ENCODE measurements at places on chromosomes 11 and 22.

GRCh38 chr11:47480762-47481161 is 31.8 kb upstream of the RAPSN start:
- DNase-seq = no peak

GRCh38 chr11:6096417-6096816 is 11.1 kb upstream of the OR56B4 start:
- peak; percentile 83 for DNase-seq

DNA sequence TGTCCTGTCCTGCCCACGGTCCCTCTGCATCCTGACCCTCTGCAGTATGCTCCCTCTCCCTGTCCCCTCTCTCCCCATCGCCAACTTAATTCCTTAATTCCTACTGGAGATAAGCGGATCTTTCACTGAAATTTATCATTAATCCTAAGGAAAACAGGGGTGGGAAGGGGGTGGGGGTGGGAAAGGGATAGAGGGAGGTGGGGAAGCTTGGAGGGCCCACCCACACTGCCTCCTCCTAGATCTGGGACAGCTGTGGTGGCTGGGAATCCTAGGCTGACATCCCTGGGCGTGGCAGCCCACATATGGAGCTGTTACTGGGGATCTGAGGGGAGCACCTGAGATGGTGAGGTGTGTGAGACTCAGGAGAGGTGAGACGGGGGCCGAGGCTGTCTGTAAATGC is 14.4 kb downstream of the NECTIN1 start:
- DNase-seq = no peak

- DNase-seq = no peak
Observed at GRCh38 chr11:121393855-121394254, 58.3 kb upstream of the SORL1 start.

- peak; percentile 20 for DNase-seq
Observed at GRCh38 chr11:19430754-19431398, 190.1 kb upstream of the E2F8 start.

DNA sequence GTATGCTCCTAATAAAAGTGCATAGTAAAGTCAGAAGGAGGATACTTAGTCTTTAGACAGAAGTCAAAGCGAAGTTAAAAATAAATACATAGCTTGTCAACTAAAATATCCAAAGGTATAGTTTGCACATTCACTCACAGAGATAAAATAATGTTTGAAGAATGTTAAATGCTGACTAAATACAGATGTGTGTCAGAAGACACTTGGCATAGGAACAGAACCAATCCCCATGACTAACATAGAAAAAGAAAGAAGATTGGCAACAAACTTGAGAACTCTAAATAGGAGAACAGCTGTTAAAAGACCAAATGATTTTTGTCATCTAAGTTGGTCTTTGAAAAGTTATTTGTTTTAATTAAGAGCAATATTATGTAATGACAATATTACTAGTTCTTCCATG is 1172.1 kb upstream of the RAG2 start:
- no peak for DNase-seq

DNA sequence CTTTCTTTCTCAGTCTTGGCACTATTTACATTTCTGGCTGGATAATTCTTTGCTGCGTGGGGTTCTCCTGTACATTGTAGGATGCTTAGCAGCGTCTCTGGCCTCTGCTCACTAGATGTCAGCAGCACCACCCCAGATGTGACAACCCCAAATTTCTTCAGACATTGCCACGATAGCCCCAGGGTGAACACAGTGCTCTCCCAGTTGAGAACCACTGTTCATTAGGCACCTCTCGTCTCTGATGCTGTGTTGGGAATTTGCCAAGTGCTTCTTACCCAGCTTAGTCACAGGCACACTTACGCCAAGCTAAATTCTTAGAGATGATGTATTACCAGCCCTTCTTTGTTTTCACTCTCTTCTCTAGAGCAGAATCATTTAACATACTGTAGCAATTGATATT is 9.4 kb downstream of the TRIM6 start:
- peak; percentile 18 for DNase-seq

GRCh38 chr11:123056835-123057491 is 5.0 kb downstream of the HSPA8 start:
- DNase-seq = no peak

GRCh38 chr11:636511-637332 is at the start of gene DRD4:
TSS of gene DRD4 (plus strand) at chr11:637269. CDS start at chr11:637305, 36 bp downstream.
- no peak for DNase-seq

GRCh38 chr11:2772544-2773031 is 72.8 kb upstream of the KCNQ1OT1 start:
- no peak for DNase-seq

DNA sequence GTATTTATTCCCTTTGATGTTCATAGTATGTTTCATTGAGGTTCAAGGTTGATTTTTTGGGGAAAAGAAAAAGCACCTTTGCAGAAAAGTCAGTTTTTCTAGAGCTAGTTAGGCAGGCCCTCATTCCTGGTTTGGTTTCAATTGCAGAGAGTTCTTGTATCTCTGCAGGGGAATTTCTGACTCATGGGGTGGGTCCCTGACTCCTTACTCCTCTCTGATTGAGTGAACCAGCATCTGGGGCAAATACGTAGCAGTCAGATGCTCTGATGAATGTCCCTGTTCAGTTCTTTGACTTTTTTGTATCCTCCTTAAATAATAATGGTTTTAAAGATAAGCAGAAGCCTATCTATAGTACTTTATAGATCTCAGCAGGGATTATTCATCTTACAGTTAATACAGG is 7.7 kb upstream of the NCR3LG1 start:
- no peak for DNase-seq

DNA sequence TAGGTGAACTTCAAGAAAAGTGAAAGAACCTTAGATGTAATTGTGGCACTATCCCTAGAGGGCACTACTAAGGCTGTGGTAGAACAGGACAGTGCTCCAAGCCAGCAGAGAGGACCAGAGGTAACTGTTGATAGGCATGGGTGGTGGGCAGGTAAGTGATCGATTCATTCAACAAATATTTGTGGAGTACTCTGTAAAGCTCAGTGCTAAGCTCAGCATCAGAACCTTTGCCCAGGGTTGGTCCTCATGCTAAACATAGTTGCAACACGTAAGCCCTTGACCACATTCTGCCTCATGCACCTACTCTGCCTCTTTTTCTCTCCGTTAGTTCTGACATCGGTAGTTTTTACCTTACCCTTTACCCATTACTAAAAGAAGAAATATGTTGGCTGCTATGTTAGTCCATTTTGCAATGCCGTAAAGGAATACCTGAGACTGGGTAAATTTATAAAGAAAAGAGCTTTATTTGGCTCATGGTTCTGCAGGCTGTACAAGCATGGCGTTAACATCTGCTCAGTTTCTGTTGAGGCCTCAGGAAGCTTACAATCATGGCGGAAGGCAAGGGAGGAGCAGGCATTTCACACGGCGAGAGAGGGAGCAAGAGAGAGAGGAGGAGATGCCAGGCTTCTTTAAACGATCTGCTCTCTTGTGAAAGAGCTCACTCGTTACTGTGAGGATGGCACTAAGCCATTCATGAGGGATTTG is 18.4 kb upstream of the NNMT start:
- DNase-seq = no peak

GRCh38 chr11:81497202-81497804 is 1236.4 kb downstream of the FAM181B start:
- DNase-seq = peak; percentile 40

GRCh38 chr11:117912497-117912896 is 16.7 kb downstream of the TMPRSS13 start:
- no peak for DNase-seq

DNA sequence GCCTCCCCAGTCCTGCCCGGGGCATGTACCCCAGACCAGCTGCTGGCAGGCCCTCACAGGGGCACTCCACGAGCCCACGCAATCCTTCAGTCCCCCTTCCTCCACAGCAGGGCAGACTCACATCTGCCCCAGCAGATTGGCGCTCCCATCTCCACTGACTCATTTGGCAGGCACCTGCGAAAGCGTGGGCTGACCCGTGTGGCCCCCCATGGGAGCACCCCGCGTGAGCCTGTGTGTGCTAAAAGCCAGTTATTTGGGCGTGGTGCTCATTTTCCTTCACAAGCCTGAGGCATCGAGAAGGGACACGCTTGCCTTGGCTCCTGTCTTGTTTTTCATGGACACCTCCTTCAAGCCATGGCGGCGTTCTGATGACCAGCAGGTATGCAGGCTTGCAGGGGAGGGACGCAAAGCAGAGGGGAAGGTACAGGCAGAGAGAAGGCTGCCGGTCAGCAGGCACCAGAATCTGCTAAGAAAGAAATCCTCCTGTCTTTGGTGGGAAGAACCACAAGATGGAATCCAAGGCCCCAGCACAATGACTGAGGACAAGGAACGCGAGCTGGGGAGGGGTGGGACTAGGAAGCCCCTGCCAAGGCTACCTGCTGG is 8.6 kb downstream of the NECTIN1 start:
- no peak for DNase-seq

DNA sequence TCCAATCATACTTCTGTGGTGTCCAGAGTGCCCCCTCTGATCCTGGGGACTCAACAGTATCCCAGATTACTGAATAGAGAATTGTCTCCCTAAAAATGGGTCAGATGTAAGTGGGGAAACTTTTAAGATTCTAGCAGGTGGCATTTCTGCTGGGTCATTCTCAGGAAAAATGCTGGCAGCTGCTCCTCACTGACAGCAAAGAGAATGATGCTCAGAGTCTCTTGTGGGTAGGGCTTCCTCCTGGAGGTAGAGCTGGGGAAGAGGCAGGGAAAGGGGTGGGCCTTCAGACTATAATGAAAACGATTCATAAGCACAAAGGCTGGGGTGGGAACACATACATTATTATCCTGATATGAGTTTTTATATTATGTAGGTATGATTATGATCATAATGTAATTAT is 647.2 kb downstream of the NELL1 start:
- no peak for DNase-seq

- DNase-seq = no peak
Observed at GRCh38 chr11:3627291-3627690, 14.5 kb downstream of the ART5 start.

GRCh38 chr11:111923951-111924350 is 5.2 kb downstream of the C11orf52 start:
- DNase-seq = no peak

- DNase-seq = peak; percentile 9
Observed at GRCh38 chr11:110098645-110099044, 5.5 kb downstream of the ZC3H12C start.

GRCh38 chr11:108491936-108492335 is 6.2 kb downstream of the POGLUT3 start:
- no peak for DNase-seq

GRCh38 chr22:29477723-29478318 is 2.2 kb upstream of the NEFH start:
- DNase-seq = no peak

DNA sequence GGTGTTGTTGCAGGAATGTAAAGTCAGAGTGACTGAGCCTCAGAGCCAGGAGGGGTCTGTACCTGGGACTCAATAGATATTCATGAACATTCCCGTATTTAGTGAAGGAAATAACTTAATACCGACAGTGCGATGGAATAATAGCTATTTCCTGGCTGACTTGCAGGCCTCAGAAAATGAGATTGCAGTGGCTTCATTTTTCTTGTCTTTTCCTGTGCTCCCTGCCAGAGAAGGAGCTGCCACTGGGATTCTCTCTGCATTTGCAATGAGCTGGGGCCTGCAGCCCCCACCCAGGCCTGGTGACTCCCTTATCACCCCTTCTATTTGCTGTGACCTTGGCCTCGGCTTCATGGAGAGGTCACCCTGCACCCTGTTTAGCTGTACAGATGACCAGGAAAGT is 173.4 kb downstream of the MIAT start:
- DNase-seq = no peak

DNA sequence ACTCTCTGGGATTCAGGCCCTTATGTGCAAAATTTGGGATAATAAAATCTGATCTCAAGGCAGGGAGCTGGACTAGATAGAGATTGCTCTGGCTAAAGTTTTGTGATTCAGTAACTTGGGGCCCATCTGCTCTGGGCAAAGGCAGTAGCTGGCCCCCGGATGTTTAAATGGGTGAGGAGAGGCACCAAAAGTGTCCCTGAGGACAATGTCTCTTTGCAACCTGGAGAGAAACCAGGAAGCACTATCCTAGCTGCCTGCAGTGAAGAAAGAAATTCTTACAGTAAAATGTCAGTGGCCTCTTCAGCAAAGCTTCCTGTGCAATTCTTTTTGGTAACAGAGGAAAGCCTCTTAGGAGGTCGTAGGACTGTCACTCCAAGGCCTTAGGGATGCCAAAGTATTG is 54.6 kb upstream of the BARX2 start:
- DNase-seq = no peak

DNA sequence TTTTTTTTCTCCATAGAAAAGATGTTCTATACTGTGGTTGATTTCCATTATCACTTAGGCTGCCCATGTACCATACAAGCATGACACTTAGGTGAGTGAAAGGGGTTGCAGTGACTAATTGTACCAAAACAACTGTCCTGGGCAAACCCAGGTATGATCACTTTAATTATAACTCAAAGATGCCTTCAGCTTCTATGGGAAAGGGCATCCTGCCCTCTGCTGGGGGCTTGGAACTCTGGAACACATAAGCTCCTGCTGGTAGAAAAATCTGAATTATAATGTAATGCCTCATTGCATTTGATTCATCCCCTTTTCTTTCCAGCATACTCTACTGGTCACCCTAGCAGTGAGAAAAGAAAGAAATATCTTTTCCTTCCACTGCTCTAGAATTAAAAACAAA is 206.3 kb downstream of the DDX10 start:
- peak; percentile 30 for DNase-seq

DNA sequence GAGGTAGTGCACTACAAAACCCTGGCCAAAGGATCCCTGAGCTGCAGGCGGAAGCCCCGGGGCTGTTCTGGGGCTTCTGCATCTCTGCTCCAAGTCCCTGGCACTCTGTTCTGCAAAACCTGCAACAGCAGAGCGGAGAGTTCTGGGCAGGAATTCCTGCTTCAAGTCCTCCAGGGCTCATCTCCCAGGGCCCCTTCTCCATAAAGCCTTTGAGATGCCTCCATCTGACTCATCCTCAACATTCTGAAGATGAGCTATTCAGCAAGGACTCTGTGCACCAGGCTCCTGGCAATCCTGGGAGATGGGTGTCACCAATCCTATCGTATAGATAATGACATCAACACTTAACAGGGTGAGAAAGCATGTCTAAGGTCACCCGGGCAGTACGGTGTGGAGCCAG is 19.3 kb downstream of the SYN3 start:
- DNase-seq = no peak

GRCh38 chr11:35192347-35192746 is 53.4 kb downstream of the CD44 start:
- DNase-seq = no peak

- DNase-seq = peak; percentile 20
Observed at GRCh38 chr11:94815705-94816344, 47.7 kb downstream of the AMOTL1 start.

- DNase-seq = peak; percentile 46
Observed at GRCh38 chr11:12827929-12828812, 153.9 kb downstream of the TEAD1 start.

- no peak for DNase-seq
Observed at GRCh38 chr11:1148752-1149180, 9.0 kb upstream of the MUC5AC start.
